Activated CD8-positive, alpha-beta memory T cell treated with anti-CD3 and anti-CD28 coated beads for 4 hours (primary cell): ENCODE measurements at places on chromosomes 1 and 21.

DNA sequence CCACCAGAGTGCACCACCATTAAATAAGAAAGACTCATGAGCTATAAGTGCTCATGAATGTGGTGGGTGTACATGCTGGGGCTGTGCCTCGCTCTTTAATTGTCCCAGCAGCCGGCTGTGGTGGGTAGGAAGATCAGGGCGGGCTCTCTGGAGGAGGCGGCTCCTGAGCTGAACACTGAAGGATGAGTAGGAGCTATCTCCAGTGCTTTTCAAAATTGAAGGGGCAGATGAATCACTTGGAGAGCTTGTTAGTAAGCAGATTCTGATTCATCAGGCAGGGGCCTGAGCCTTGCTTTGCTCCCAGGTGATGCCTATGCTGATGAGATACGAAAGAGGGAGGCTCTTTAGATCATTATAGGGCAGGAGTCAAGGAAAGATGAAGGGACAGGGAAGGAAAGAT lies 54.1 kb downstream of the ETS2 start:
- DNase-seq, result no peak

DNA sequence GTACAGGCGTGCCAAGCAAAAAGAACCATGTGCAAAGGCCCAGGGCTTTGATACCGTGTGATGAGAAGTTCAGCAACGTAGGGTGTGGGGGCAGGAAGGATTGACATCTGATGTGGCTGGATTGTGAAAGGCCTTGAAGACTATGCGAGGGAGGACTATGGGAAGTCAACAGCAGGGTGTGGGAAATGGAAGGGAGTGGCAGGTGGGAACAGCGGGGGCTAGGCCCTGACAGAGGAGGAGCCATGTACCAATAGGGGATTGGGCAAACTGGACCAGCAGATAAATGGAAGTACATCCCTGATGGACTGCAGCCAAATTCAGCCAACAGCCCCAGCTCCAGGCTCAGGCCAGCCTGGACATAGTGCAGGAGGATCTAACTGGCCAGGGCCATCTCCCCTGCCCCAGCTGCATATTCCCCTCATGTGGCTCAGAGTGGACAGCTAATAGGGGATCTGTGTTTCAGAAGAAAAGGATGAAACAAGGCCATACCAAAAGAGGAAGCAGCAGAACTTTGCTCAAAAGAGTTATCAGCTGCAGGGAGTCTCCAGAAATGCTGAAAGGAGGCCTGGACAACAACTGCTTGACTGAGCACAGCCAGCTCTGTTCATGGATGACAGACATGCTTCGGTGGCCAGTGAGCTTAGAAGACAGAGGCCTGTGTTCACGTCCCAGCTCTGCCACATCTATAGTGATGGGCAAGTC lies 140.2 kb upstream of the SGIP1 start:
- no peak for DNase-seq

DNA sequence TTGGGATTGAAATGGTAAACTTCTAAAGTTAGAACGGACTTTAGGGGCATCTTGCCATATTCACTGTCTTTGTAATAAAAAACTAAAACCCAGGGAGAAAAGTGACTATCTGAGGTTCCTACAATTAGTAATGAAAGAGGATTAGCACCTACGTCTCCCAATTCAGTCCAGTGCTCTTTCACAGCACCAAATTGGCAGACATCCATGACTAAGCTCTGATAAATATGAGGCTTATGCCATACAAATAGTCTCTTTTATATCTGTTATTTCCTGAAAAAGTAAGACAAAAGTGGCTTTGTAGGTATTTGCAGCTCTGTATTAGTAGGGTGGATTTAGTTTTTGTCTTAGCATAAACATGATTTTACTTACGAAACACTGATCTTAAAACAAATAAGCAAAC lies 315.0 kb upstream of the NRIP1 start:
- DNase-seq, result no peak

DNA sequence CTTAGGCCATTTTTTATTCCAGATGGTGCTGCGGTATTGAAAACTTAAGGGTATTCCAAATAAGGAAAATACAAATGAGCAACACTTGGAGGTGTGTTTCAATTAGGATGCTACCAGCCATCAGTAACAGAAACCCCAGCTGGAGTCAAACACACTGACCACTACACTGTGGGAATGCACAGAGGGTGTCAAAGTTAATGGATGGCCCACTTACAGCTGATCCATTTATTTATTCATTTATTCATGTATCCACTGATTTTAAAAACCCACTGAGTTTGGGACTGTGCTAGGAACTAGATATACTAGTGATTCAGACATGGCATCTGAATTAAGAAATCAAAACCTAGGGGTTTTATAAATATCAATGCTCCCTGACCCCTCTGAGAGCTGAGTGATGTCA lies 24.5 kb upstream of the GJA5 start:
- DNase-seq, result no peak

DNA sequence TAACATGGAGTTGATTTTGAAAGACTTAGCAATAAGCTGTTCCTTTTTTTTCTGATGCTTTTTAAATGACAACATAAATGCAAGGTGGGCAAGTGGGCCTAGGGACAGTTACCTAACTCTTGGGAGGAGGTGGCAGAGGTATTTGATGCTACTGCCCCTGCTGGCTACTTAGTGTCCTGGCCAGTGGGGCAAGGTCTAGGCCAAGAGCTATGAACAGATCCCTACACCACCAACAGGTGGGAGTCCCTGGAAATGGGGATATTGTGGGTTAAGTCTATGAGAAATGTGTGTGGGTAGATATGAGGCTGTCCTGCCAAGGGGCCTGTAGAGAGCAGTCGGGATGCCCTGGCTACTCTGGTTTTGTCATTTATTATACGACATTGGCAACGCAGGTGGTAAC lies 31.3 kb upstream of the B3GALT5 start:
- no peak for DNase-seq

- DNase-seq, result no peak
Observed at GRCh38 chr1:48939042-48939441, 162.4 kb upstream of the BEND5 start.

GRCh38 chr21:45763074-45763473 lies 119.5 kb downstream of the PCBP3 start:
- DNase-seq, result no peak

- no peak for DNase-seq
Observed at GRCh38 chr1:29478879-29479278, 242.6 kb downstream of the PTPRU start.

DNA sequence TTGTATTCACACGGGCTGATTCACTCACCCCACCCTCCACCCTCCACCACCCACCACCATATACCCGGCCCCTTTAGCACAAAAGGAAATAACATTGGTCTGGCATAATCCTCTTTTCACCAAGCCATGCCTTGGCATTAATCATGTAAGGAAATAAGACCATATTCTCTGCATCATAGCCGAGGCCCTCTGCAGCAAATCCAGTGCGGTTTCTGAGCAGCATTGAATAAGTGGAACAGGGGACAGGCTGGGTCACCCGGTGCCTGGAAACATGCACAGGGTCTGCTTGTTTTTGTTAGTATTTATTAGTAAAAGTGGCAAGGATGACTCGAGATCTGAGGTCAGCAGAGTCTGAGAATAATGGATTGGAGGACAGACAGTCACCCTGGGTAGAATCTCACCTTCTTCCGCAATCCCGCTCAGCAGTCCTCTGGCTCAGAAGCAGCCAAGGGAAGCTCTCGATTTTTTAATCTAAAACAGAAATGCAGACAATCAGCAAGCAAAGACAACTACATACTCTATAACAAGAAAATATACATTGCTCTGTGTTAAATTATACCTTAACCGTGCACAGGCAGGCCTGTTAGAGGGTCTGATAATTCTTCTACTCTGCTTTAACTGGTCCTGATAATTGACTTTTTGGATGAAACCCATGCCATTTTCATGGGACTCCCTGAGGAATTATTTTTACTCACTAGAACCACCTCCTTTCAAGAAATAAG lies 52.4 kb upstream of the CDC42BPA start:
- no peak for DNase-seq

- DNase-seq, result no peak
Observed at GRCh38 chr21:34715518-34715917, 46.7 kb downstream of the CLIC6 start.

DNA sequence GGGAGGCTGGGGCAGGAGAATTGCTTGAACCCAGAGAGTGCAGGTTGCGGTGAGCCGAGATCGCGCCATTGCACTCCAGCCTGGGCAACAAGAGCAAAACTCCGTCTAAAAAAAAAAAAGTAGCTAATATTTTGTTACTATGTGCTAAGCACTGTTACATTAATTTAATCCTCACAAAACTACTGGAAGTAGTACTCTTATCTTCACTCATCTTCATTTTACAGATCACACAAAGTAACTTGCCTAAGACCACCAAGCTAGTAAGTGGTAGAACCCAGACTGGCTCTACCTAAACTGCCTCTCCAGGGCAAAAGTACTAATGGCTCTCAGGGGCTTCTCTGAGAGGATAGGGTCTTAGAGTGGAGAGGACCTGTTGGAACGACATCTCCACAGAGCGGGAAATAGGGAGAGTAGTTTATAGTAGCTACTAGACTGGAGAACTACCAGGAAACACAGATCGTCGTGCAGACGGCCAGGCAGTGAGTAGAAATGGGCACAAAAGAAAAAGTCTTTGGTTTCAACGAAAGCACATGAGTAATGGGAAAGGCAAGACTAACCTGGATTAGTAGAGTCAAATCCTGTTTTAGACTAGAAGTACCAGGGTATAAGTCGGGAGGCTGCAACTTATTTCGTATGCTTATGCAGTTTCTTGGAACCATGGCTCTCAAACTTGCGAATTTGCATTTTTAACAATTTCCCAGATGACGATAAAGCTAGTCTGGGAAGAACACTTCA lies 1.4 kb downstream of the CLCC1 start:
- DNase-seq, result no peak

DNA sequence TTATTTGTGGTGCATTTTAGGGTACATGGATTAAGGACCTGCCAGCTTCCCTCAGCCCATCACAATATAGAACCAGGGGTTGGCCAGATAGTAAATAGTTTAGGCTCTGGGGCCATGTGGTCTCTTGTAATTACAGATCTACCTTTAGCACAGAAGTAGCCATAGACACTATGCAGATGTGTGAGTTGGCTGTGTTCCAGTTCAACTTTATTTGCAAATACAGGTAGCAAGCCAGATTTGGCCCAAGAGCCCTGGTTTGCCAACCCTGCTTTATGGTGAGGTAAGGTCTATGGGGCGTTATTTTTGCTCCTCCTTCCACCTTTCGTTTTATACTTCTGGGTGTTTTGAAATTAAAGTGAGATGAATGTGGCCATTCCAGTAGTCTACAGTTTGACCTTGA lies 48.7 kb downstream of the MRPS6 start:
- no peak for DNase-seq

DNA sequence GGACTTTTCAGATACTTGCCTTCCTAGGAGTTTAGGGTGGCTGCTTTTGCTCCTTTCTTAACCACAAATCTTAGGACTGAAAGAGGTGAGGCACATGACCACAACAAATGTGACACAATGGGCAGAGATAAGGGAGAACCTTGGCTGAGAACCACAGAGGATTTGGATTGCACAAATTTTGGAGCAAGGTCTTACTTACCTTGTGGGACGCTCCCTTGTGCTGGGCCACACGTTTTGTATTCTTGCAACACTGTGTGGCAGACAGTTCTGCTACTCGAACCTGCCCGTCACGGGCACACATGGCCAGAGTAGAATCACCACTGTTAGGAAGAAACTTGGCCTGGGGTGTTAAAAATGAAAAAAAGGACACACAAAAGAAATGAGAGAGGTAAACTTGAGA lies 23.9 kb downstream of the DCAF8 start:
- DNase-seq, result no peak

GRCh38 chr1:219538886-219539285 lies 74.0 kb downstream of the ZC3H11B start:
- no peak for DNase-seq

GRCh38 chr1:14138687-14139086 lies 438.7 kb downstream of the PRDM2 start:
- DNase-seq, result no peak

DNA sequence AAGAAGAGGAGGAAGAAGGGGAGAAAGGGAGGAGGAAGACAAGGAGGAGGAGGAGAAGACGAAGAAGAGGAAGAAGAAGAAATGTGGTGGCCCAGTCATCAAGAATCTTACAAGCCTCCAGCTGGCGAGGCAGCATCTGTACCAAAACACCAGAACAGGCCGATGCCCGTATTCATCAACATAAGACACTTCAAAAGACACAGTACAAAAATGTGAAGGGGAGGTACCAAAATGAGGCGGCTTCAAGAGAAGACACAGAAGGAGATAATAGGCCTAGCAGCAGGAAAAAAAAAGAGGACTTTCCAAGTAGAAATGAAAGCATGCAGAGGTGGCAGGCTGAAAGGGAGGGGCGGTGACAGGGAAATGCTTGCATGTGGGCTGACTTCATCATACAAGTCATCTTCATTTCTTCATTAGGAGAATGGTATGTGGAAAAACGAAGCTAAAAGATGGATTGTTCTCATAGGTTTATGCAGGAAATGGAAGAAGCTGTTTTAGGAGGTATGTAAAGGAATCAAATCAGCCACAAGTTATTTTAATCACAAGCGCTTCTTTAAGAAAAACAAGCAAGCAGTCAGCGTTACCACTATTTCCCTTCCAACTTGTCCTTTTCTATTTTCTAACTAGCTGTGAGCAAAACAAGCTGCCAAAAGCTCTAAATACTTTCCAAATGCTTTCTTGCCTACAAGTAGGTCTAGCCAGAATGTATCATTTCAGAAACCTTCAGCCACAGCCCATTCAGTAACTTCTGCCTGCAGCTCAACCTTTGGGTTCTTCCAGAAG lies 192.3 kb downstream of the SLC45A1 start:
- no peak for DNase-seq

- no peak for DNase-seq
Observed at GRCh38 chr1:54597455-54598030, 25.8 kb downstream of the FAM151A start.

DNA sequence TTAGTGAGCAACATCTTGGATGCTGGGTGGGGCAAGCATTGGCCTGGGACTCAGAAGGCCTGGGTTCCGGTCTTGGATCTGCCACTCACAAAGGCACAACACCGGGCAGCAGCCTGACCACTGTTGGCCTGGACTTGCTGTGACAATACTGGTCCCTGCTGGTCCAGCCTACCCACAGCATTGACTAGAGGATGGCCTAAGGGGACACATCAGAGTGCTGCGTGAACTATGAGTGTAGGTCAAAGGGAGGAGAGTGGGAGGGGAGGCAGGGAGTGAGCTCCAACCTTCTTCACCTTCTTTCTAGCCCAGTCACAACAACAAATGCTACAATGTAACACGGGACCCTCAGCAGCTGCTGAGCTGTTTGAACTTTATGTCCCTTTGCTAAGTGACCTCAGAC lies 31.1 kb downstream of the TMEM50A start:
- DNase-seq, result no peak

- DNase-seq, result no peak
Observed at GRCh38 chr1:165259706-165260428, 96.6 kb downstream of the LMX1A start.

DNA sequence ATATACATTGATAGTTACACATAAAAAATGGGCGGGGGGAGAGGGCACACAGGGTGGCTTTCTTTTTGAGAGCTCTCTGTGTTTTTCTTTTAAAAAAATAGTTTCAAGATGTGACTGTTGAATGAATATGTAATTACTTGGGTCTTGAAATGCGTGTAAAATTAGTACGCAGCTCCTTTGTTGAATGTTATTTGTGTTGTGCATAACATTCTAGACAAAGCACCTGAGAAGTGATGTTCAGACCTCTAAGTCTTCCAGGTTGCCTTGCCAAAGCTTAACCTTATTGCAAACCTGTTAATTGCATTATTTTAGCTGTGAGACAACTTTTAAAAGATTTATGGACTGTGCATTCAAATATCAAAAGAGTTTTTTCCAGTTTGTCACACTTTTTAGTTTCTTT lies 5.4 kb downstream of the PBX1 start:
- no peak for DNase-seq
